ENCODE measurements at places on chromosomes 7 and 10. TPM values are rescaled to one million over a fixed set of nuclear protein-coding genes. Genes with fewer than 3 reads are reported as not detected.

Gene CDHR3
- total RNA-seq = 0.51 TPM

Gene DYDC2
- total RNA-seq = not detected

Gene DPYSL4
- total RNA-seq = 6.1 TPM

Gene BLNK
- not detected for total RNA-seq

Gene TYSND1
- 6.8 TPM for total RNA-seq

Gene IDI2
- total RNA-seq = not detected

Gene ST8SIA6
- 0.34 TPM for total RNA-seq

Gene GNAT3
- not detected for total RNA-seq

Gene WAPL
- 62.3 TPM for total RNA-seq
